ENCODE measurements at places on chromosomes 3 and 15.

GRCh38 chr15:69499521-69500211, 47.0 kb downstream of the RPLP1 start:
- no peak for DNase-seq

DNA sequence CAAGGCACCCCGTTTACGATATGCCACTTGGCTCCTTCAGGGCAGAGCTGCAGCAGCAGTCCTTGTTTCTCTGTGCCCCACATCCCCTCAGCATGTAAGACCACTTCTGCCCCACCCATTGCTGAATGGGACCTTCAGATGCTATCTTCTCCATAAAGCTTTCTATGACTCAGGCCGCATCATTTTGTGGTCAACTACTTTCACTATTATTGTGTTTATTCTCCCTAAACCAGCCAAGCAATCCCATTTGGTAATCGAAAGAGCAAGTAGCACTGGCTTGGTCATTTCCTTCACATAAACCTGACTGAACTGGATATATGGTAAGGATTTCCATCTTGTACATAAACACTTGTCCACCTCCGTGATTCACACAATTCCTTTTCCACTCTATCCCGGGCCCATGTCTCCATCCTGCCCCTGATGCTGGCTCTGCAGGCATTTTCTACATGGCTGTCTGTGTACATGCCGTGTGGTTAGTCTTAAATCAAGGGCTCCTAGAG, 25.7 kb downstream of the LIPC start:
- peak; percentile 57 for DNase-seq

- peak; percentile 83 for DNase-seq
These were observed 46.5 kb downstream of the PTPN9 start for GRCh38 chr15:75532413-75533250.

DNA sequence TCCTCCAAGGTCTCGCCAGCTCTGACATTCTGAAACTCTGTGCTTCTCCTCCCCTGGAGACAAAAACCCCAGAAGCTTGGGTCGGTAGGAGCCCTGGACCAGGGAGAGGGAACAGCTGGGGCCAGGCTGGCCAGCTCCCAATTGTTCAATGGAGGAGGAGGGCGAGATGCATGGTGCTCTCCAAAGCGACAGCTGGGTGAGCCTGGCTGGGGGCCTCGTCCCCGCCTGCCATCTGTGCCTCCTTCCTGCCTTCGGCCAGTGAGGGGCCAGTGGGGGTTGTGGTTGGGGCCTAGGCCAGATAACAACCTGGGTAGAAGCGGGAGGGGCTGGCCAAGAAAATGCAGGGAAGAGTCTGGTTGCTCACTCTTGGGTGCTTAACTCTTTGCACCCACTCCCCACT, 79.4 kb downstream of the CORO2B start:
- DNase-seq: no peak

DNA sequence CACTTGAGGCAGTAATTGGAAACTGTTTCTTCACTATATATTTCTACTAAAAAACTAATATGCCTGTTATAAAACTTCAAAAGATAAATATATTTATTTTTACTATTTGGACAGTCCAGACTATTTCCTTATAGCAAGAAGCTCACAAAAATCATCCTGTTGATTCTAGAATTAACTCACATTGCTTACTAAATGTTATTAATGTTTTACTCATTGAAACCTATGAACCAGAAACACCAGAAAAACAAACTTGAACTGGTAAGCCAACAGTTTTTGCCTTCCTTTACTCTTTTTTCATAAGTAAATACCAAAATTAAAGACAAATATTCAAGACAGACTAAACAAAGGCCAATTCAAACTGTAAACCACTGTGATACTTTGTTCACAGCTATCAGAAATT, 26.4 kb downstream of the TOMM70 start:
- no peak for DNase-seq

DNA sequence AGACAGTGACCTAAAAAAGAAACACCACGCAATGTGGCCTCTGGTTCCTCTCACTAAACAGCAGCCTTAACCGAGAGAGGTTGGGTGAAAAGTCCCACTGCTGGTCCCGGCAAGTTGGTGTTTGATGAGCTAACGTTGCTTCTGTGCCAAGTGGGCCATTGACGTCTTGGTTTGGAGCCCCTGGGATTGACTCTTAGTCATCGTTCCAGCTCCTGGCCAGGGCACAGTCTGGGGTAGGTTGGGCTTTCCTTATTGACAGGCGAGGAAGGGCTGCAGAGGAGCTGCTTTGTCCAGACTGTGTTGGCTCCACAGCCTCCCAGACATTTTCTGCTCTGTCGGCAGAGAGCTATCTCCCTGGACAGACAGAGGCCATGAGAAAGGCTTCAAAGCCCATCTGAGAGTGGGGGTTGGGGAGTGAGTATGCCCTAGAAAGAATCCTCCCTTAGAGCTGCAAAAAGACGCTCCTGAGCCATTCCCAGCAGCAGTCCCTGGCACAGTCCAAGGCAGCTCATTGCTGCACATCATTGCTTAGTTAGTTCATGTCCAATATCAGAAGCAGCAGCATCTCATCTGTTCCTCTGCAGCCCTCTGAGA, 28.6 kb upstream of the C3orf80 start:
- DNase-seq: no peak

- DNase-seq: peak; percentile 60
These were observed 684 bp downstream of the SLTM start for GRCh38 chr15:58932710-58933280.

GRCh38 chr15:64157599-64158125, 5.2 kb downstream of the PPIB start:
- no peak for DNase-seq

- no peak for DNase-seq
These were observed 34.7 kb downstream of the HMCES start for GRCh38 chr3:129313415-129313664.

GRCh38 chr3:4735243-4735642, 242.1 kb downstream of the ITPR1 start:
- no peak for DNase-seq
